ENCODE measurements at places on chromosomes 3 and 15.

GRCh38 chr3:59981377-59981776 is 931.6 kb upstream of the CFAP20DC start:
- no peak for DNase-seq

DNA sequence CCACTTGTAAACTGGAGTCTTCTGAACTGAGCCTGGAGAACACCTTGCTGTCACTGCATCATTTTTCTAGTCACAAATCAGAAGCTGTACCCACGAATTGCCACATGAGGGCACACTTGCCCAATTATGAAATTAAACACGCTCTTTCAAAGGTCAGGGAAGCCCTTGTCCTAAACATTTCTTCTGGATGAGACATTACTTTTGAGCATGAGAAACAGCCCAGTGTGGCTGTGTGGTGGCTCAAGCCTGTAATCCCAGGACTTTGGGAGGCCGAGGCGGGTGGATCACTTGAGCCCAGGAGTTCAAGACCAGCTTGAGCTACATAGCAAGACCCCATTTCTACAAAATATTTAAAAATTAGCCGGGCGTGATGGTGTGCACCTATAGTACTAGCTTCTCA is 27.5 kb upstream of the CFAP161 start:
- peak; percentile 60 for DNase-seq

- no peak for DNase-seq
Observed at GRCh38 chr3:172516318-172517214, 6.7 kb downstream of the TNFSF10 start.

DNA sequence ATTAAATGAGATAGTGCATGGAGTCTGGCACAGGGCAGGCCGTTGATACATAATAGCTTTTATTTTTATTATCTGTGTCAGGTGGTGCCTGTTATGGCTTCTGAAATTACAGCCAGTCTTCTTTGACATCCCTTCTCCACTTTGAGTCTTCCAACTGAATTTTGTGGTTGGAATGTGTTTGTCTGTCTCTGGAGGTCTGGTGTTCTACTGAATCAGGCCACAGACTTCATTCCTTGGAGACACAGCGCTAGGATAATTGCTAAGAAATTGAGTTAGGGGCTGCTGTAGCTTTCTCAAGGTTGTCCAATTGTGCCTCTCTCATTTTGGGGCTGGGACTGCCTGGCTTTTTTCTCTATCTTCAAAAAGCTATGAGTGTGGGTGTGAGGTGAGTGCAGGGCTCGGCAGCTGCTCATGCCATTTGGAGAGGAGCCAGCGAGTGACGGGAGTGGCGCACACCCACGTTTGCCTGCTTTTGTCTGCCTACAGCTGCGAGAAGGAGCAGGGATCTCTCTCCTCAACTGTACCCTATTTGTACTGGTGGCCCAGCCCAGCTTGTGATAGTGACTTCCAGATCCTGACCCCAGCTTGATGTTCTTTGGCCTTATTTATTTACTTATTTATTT is 49.8 kb upstream of the SYN2 start:
- no peak for DNase-seq

DNA sequence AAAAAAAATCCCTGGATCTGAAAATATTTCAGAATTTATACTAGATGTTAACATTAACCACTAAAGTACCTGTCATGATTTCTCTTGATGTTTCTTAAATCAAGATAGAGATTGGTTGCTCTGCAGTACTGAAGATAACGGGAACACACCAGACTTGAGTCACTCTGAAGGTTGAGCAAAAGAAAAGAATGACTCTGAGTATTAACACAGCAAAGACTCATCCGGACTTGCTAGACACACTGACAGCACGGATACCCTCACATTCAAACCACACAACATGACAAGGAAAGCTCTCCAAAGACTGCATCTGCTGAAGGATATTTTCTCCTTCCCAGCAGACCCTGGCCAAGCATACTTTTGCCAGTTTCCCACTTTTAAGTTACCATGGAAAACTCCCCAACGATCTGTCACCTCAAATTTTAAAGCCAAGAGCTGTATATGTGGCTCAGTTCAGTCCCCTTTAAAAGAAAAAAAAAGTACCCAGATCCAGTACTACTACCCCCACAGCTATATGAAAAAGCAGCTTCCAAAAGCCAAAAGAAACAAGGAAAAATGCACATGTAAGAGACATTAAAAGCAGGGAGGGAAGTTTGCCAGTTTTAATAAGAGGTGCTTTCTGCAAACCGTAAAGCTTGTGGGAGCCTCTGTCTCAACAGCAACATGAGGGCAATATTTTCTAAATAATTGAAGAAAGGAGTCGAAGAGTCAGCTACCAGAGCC is 8.3 kb downstream of the EOGT start:
- no peak for DNase-seq

Data from NCI-H1694 treated with DMSO at 0.1 percent for 48 hours (cell line).